Activated T-helper 1 cell treated with anti-CD3 and anti-CD28 coated beads, Interleukin-12 subunit alpha, Interleukin-12 subunit beta, Interleukin-2, Interleukin-4 antibody, amounts not matched to agents 30 ng/mL and 10 ng/mL and 1 ng/mL, durations not matched to agents 14 hours and 24 hours and 36 hours (primary cell): ENCODE measurements at places on chromosomes 3 and 15. TPM values are rescaled to one million over a fixed set of nuclear protein-coding genes. Genes with fewer than 3 reads are reported as not detected.

- DNase-seq, result no peak
- peaks cover 51% of the 10 kb centered on the region for H3K4me1 ChIP-seq
- peak overlapping the region; percentile 55 for H3K27ac ChIP-seq
- peaks cover 15% of the 10 kb centered on the region for H3K36me3 ChIP-seq
- H3K4me3 ChIP-seq, result peak overlapping the region; percentile 65
- no peaks in the 10 kb centered on the region for H3K27me3 ChIP-seq
Observed at GRCh38 chr3:197961582-197961945, 1.5 kb downstream of the LMLN start.

DNA sequence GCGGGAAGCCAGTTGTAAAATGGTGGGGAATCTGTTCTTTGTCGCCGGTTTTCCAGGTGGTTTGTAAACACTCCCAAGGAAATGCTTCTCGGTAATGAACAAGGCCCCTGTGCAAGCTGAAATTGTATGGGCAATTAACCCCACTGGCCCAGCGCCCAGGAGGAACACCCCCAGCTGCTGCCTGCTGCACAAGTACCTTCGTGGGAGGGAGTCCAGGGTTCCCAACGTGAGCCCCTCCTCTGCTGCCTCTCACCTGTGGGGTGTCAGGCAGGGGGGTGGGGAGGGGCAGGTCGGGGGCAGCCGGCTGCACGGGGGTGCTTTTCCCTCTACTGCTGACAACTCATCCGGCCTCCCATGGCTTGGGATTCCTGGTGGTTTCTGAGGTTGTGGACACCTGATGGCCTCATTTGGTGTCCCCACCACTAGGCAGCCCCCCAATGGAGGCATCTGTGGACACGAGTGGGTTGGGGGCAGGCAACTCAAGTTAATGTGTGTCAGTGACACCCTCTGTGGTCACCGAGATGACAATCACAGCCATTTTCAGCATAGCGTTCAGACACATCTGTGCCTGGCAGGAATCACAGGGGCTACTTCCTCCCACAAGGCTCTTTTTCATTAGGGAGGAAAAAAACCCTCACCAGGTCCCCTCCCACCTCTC lies 35.6 kb upstream of the PRR23E start:
- no peak overlapping the region for H3K27ac ChIP-seq
- H3K4me3 ChIP-seq, result no peak overlapping the region
- H3K4me1 ChIP-seq, result no peaks in the 10 kb centered on the region
- H3K27me3 ChIP-seq, result no peaks in the 10 kb centered on the region

DNA sequence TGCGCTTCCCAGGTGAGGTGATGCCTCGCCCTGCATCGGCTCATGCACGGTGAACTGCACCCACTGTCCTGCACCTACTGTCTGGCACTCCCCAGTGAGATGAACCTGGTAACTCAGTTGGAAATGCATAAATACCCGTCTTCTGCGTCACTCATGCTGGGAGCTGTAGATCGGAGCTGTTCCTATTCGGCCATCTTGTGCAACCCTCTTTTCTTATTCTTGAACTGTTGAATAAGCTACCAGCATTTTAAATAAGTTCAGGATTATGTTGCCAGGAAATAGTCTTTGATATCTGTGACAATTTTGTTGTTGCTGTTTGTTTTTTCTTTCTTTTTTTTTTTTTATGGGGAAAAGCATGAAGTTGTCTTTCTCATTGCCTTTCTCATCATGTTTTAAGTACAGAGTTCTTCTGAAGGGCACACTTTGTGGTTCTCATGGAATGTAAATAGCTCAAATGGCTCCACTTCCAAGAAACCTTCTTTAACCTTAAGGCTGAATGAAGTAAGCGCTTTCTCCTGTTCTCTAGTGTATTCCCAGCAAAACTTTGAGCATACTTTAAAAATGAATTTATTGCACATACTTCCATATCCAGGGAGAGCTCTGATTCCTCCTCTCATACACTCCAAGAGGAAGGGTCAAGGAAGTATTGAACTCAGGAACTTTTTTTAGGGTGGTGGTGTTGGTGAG lies 468.0 kb upstream of the TBL1XR1 start:
- no peak for DNase-seq
- H3K36me3 ChIP-seq, result no peaks in the 10 kb centered on the region
- peaks cover 6% of the 10 kb centered on the region for H3K27me3 ChIP-seq
- no peak overlapping the region for H3K4me3 ChIP-seq
- H3K4me1 ChIP-seq, result no peaks in the 10 kb centered on the region
- H3K27ac ChIP-seq, result no peak overlapping the region

PRSS50 gene
- total RNA-seq, result not detected in 2 replicates
